A549 treated with AZD2906 at 1 μM for 4 hours (cell line): ENCODE measurements at places on chromosomes 13 and 19. TPM values are rescaled to one million over a fixed set of nuclear protein-coding genes. Genes with fewer than 3 reads are reported as not detected.

The KLK15 gene
- total RNA-seq: not detected in 5 replicates

The CEACAM4 gene
- not detected in 5 replicates for total RNA-seq

The MISP3 gene
- 2.2 to 4.3 TPM (median 3.9 TPM) in 5 replicates for total RNA-seq

The NKPD1 gene
- 0.51 to 1.2 TPM (median 0.93 TPM) in 5 replicates for total RNA-seq

The NDFIP2 gene
- total RNA-seq: 16.7 to 21.8 TPM (median 19.1 TPM) in 5 replicates

The AMH gene
- 4.6 to 18.6 TPM (median 14.0 TPM) in 5 replicates for total RNA-seq

The DCAF15 gene
- 14.7 to 24.0 TPM (median 20.5 TPM) in 5 replicates for total RNA-seq
